Endodermal cell (in vitro differentiated cells): ENCODE measurements at places on chromosomes 12 and 14. TPM values are rescaled to one million over a fixed set of nuclear protein-coding genes. Genes with fewer than 3 reads are reported as not detected.

- no peak for DNase-seq
These were observed 9.8 kb downstream of the PSMA6 start for GRCh38 chr14:35301735-35302528.

DNA sequence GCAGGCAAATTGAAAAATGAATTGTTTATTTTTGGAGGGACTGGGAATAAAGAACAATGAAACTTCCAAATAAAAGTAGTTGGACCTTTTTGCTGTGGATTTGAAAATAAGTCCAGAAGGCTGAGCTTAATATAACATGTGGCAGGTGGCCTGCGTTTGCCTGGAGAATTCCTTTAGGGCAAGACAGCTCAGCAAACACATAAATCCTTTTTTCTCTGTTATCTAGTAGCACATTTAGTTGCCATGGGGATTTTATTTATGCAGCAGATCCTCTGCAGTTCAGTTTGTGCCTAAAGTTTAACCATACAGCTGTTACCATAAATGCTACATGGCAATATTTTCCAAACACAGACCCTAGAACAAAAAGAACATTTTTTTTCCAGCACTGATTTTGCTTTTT, 180.0 kb downstream of the NPAS3 start:
- no peak for DNase-seq

DNA sequence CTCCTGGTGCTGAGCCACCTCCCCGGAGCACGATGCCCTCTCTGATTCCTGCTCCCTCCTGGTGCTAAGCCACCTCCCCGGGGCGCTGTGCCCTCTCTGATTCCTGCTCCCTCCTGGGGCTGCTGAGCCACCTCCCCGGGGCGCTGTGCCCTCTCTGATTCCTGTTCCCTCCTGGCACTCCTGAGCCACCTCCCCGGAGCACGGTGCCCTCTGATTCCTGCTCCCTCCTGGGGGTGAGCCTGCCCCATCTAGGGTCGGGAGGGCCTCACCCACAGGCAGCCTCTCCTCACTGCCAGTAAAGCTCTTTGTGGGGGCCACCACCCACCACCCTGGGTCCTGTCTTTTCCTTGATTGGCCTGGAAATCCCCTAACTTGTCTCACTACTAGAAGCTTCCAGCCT, 327.6 kb upstream of the SFSWAP start:
- no peak for DNase-seq

DNA sequence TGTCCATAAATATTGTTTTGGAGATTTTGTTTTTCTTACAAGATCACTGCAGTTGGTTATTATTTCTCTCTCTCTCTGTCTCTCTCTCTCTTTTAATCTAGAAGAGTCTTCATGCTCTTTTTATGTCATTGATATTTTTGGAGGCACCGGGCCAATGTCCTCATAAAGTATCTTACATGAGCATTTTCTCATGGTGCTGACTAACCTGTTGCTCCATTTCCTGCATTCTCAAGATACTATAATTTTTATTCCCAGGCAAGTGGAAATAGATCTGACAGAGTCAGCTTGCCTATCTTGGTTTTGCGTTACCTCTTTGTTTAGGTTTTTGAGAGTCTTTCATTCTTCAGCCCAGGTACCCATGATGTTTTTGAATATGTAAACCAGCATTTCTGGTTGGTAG, 938.8 kb upstream of the FBXO33 start:
- DNase-seq: no peak

The NKX2-8 gene
- not detected in 3 replicates for total RNA-seq

The TPPP2 gene
- 0.70 and 0.73 TPM in 2 replicates for total RNA-seq

The CSRP2 gene
- 110 to 172 TPM (median 121 TPM) in 3 replicates for total RNA-seq

The PLA2G1B gene
- not detected in 3 replicates for total RNA-seq
